ENCODE measurements at places on chromosomes 12 and 14. TPM values are rescaled to one million over a fixed set of nuclear protein-coding genes. Genes with fewer than 3 reads are reported as not detected.

GRCh38 chr12:25262389-25263074 is 11.8 kb upstream of the KRAS start:
- DNase-seq, result no peak

Gene LHX5
- total RNA-seq, result not detected

Gene WNT1
- not detected for total RNA-seq

DNA sequence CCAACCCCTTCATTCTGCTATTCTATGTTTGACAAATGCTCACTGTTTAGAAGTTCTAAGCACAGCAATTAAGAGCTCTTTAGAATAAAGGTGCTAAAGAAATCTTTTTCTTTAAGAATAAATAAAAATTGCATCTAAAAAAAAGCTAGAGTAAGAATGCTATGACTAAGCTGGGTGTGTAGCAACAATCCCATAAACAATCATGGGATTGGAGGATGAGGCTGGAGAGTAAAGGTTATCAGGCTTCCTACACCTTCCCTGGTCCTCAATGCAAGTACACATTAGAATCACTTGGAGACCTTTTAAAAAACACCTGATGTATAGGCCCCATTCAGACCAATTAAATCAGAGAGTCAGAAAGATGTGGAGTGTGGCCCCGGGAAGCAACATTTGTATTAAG is 88.3 kb downstream of the CIT start:
- no peak for DNase-seq

Gene AQP6
- total RNA-seq, result under 0.01 TPM

DNA sequence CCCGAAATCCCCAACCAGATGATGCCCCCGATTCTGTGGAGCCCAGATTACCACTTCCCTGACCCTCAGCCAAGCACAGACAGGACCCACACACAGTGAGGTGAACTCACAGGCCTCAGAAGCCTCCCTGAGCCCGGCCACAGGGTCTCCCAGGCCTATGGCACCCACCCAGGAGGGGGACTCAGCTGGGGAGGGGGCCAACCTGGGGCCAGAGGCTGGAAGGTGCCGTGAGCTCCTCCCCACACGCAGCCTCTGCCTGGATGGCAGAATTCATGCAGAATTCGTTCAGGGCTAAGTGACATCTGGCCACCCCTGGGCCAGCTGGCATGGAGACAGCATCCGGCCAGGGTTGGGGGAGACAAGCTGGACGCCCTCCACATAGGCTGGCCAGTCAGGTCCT is 11.8 kb downstream of the TMEM179 start:
- DNase-seq, result no peak

GRCh38 chr12:131606218-131606901 is 104.5 kb upstream of the SFSWAP start:
- DNase-seq, result no peak

Gene SRRM4
- total RNA-seq, result under 0.01 TPM

DNA sequence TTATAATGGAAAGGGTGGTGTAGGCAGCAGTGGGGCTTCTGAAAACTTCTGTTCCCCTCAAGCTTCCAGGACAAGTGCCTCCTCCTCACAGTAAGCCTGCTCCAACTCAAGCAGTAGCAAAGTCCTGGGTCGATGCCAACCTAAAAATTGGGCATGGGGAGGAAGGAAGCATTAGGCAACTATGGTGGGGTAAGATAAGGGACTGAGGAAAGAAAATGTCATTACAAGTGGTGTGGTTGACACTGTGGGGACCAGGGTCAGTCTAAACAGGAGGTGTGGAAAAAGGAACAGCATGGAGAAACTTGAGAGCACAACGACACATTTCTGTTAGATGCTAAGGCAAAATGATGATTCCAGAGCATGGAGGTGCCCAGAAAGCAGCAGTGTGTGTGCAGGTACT is 34.9 kb downstream of the WIF1 start:
- no peak for DNase-seq

- DNase-seq, result no peak
These were observed 6.9 kb upstream of the KRT74 start for GRCh38 chr12:52580496-52580895.

Gene RNASE2
- 11.6 TPM for total RNA-seq

GRCh38 chr14:81871706-81872105 is 338.1 kb upstream of the SEL1L start:
- DNase-seq, result no peak

Gene TRHDE
- total RNA-seq, result under 0.01 TPM

DNA sequence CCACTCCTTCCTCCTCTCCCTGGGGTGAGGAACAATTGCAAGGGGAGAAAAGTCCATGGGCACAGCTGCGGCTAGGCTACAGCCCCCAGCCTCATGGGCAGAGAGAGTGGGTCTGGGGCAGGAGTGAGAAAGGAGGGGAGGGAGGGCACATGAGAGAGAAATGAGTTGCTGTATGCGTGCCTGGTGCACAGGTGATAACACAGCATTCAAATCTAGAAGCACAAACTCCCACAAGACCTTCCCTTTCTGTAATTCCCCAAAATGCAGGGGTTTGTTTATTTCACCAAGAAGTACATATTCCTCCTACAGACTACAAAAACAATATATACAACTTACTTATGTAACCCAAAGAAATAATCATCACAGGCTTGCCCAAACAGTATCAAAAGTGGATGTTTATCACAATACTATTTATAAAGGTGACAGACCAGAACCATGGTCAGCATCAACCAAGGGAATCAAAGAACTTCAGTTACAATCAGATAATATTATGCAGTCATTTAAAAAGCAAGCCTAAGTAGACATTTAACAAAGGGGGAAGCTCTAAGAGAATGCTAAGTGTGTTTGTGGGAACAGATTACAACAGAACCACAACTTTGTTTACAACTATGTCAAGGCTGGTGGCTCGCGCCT is 54.2 kb downstream of the ITPK1 start:
- no peak for DNase-seq

DNA sequence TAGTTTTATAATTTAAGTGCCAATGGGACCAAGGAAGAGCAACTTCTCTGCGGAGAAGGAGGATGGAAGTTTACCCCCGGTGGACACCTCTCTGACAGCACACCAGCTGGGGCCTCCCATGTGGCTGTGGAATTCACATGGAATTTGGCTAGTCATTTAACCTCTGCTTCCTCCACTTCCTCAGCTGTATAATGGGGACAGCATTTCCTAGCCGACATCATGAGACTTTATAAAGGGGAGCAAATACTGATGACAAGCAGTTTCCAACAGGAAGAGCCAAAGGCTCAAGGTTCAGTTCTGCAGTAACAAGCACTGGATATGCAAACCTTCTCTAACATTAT is 7.5 kb downstream of the DUSP6 start:
- DNase-seq, result no peak

DNA sequence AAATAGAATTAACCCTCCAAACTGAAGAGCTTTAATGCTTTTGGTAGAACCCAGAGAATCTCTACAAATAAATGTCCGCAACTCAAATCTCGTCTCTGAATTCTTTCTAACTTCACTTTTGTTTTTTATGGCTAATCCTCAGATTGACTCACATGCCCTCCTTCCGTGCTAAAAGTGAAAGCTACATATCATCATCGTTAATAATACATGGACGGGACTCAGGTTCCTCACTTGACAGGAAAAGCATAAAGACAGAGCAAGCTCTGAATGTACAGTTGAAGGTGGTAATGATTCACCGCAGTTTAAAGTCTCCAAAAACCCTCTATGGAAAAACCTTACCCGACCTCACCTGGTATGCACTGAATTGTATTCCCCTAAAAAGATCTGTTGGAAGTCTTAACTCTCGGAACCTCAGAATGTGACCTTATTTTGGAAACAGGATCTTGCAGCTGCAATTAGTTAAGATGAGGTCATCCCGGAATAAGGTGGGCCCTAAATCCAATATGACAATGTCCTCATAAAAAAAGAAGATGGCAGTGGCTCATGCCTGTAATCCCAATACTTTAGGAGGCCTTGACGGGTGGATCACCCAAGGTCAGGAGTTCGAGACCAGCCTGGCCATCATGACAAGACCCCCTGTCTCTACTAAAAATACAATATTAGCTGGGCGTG is 147.4 kb upstream of the FOXN3 start:
- DNase-seq, result no peak

DNA sequence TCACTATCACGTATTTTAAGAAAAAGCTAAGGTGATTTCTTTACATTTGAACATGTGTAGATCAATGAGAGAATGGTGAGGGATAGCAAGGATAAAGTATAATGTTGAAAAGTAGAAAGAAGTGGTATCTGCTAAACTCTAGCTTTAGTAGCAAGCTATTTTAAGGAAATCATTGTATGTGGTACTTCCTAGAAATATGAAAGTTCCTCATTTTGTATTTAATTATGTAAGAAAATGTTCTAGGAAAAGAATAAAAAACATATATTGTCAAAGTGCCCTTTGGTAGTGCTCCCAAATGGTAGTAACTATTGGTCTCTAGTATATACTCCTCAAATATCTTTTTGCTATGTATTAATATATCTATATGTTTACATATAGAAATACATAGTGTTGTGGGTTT is 35.7 kb downstream of the RAB21 start:
- no peak for DNase-seq

Gene IFNG
- not detected for total RNA-seq

DNA sequence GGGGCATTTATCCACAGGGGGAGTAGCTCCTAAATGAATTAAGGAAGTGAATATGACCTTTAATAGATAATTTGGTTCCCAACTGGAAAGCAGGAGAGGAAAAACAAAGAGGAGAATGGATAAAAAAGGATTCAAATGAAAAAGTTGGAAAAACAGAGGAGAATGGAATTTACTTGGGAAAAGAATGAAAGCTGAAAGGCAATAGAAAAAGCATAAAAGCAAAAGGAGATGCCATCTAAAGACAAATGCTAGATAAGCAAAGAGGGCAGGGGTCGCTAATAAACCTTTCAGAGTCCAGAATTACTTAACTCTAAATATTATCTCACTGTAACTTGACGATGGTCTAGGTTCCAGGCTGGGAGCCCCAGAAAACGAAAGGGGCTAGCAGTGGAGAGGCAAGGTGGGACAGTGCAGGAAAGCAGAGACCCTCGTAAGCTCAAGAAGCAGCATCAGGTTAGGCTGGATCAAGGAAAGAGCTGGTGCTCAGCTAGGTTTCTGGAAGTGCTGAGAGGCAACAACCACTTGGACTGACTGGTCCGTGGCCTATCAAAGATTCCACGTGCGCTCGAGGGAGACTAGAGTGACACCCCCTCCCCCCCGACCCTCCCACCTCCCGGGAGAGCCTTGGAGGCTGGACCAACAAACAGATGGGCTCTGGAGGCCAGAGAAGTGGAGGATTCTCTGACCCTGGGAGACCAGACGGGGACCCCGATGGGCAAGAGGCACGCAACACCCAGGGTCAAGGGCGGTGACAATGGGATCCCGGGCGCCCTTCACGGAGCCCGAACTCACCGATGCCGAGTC is 1.2 kb downstream of the SLC2A13 start:
- DNase-seq, result peak; percentile 0

Gene GPRC5D
- not detected for total RNA-seq

GRCh38 chr14:70731447-70732239 is 77.7 kb downstream of the MAP3K9 start:
- no peak for DNase-seq

DNA sequence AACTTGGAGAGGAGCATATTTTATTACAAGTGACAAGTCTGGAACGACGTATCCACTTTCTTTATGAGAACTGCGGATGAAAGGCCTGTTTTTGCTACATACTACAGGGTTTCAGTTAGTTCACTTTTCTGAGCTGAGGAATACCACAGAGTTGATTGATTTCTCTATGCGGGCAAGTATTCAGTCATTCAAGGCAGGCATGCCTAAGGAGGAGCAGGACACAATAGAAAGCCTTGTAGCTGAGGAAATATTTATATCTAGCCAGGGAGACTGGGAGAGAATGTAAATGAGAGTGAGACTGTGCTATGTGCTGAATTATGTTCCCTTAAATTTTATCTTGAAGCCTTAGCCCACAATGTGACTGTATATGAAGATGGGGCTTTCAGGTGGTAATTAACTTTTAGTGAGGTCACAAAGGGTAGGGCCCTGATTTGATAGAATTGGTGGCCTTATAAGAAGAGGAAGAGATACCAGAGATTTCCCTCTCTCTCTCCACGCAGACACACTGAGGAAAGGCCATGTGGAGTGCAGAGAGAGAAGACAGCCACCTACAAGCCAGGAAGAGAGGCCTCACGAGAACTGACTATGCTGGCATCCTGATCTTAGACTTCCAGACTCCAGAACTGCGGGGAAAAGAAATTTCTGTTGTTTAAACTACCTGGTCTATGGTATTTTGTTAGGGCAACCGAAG is 459.0 kb upstream of the ATP2B1 start:
- no peak for DNase-seq

DNA sequence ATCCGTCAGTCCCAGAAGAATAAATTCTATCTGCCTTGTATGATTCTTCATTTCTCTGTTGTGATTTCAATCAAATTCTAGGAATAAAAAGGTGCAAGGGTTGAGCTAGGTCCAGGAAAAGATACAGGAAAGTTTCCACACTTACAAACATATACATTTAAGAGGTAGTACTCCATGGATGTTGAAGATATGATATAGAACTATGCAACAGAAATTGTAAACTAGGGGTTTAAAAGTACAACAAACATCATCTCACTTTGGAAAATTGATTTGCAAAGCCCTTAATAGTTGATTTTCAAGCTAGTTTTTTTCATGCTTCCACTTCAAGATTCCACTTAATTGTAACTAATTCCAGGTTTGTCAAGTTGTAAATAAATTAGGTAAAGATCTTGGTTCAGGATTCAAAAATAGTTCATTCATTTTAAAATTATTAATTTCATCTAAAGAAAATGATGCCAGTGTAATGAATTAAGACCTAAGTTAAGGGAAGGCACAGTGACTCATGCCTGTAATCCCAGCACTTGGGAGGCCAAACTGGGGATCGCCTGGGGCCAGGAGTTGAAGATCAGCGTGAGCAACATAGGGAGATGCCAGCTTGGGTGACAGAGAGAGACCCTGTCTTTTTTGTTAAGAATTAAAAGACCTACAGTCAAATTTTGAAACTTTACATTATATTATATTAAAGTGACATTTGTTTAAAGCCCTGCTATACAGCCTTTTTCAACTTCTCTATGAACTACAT is at the start of gene OR6C70:
Gene OR6C70, minus strand, starts transcription at position 51 of the 742 bp plus-strand sequence. Its CDS starts 0 bp downstream, at position 51.
- DNase-seq, result no peak

GRCh38 chr12:3668479-3669165 is 84.3 kb downstream of the CRACR2A start:
- DNase-seq, result no peak

DNA sequence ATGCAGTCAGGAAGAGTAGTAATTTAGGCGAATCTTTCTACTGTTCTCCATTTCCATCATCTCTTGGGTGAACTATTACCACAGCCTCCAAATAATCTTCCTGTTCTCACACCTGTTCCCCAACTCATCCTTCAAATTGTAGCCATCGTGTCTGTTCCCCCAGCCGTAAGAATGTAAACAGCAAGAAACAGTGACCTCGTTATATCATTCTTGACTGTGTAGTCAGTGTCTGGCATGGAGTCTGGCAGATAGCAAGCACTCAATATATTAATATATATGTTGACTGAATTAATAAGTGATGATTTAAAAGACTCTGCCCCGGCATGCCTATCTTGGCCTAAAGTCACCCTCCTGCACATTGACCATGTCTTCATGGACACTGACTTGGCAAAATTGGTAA is 20.3 kb downstream of the PDE6H start:
- DNase-seq, result no peak

DNA sequence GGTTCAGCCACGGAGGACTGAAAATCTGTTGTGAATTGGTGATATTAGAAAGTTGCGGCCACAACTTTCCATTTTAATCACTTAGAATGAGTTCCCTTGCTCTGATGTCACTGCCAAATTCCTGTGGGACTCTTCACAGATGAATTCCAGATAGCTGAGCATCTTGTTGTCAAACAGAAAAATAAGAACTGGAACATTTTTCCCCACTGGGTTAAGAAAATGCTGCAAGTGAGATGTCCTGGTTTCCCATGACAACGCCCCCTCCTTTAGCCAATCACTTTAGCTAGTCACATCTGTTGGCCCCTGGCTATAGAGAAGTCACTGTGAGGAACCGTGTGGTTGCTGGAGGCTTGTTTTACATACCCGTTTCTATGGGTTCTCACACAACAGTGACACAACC is 135.9 kb downstream of the KTN1 start:
- no peak for DNase-seq

Gene B4GALNT1
- 0.81 TPM for total RNA-seq

Measured in hematopoietic multipotent progenitor cell (in vitro differentiated cells).